ENCODE measurements at places on chromosomes 2 and 18.

- no peak for DNase-seq
Observed at GRCh38 chr2:72619626-72620025, 206.2 kb downstream of the EXOC6B start.

- no peak for DNase-seq
Observed at GRCh38 chr2:187617120-187617519, 62.9 kb upstream of the TFPI start.

GRCh38 chr2:98771264-98771663 lies 40.3 kb upstream of the MGAT4A start:
- DNase-seq, result no peak

DNA sequence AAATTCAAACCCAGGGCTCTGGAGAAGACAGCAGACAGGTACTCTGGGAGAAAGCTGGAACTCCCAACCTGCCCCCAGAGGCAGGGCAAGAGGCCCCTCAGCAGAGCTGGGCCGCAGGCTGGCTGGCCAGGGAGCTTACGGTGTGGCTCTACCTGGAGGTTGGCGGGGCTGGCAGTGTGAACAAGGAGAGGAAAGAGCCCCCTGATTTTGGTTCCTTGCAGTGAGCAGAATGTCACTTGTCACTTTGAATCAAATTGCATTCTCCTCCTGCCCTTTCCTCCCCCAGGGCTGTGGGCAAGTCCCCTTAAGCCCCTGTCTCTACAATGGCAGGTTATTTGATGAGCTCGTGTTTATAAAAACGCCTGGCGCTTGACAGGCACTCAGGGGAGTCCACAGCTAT lies 32.6 kb downstream of the MYO7B start:
- no peak for DNase-seq

Data from LNCaP clone FGC (cell line).